NCI-H2227 treated with DMSO at 0.1 percent for 48 hours (cell line): ENCODE measurements at places on chromosomes 2 and 18.

- no peak for DNase-seq
Observed at GRCh38 chr18:45085916-45086624, 405.4 kb downstream of the SETBP1 start.

DNA sequence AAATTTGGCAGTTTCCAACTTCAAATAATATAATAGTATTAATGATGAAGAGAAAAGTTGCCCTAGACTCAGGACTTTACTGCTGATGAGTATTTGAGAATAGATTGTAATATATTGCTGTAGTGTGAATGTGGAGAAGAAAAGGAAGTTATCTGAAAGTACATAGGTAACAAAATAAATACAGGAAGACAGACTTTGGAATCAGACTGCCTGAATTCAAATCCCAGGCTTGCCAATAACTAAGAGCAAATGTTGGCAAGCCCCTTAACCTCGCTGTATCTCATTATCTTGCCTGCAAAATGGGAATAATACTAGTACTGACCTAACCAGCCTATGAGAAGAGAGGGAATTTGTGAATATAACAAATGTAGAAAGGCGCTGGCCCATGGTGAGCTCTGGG is 765.2 kb upstream of the ID2 start:
- no peak for DNase-seq

GRCh38 chr18:6598657-6599056 is 130.9 kb upstream of the ARHGAP28 start:
- no peak for DNase-seq

DNA sequence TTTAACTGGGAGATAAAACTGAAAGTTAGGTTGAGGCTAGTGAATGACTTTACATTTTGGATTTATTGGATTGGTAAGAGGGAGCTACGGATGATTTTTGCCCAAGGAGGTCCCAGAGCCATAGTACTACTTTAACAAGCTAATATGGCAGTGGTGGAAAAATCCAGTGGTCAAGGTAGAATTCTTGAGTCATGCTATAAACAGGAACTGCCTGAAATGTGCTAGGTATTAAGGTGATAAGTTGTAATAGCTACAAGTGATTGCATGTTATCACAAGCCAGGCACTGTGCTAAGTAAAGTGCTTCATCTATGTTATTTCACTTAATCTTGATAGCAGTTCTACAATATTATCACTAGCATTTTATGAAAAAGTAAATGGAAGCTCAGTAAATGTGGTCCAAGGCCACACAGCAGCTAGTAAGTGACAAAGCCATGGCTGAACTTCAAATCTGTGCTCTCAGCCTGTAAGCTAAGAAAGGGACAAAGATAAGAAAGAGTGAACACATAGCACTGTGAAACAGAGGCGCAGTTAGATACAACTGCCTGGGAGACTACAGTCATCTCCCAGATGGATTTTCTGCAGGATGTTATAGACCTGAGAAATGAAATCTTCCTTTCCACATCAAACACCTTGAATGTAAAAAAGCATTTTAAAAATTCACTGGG is 469.6 kb downstream of the TGIF1 start:
- no peak for DNase-seq

- DNase-seq, result no peak
Observed at GRCh38 chr2:234630801-234631261, 133.9 kb upstream of the ARL4C start.

DNA sequence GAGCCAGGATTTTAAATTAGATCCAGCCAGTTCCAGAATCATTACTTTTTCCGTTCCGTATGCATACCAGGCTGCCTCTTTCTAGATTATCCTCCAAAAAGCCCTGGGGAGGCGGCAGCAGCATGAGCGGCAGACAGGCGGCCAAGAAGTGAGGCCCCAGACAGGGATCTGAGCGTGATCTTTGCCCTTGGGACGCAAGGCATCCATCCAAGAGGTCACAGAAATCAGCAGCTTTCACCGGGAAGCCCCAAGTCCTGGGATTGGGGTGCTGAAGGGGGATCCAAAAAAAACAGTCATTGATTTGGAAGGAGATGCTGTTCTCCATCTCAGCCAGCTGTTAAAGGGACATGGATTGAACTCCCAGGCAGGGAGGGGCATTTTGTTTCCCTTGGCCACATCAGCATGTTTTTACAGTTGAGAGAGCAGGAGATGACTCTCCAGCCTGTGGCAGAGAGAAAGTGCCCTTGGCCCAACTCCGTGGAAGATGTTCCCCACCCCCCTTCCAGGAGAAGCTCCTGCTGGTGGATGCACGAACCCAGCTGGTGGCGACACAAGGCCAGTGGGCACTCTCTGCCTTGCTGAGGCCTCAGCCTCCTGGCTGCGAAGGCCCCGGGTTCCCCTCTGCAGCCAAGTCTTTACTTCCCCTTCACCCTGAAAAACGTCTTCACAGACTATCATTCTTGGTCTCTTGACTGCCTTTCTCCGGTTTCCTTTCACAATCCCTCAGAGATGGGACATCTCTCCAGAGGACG is 265.6 kb downstream of the ANAPC1 start:
- no peak for DNase-seq

DNA sequence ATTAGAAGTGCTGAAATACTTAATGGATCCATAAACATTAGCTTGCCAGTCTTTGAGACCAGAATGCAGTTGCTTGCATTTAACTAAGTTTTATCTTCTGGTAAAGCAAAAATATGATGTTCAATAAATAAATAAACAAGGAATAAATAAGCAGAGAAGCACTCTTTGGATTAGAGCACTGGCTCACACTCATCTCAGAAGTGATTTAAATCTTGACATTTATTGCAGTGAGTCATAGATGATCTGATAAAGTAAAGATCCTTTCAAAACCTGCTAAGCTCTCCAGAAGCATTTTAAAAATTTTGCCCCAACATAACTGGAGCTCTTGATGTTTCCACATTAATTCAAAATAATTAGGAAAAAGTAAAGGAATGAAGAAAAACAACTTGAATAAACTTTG is 66.8 kb downstream of the KYNU start:
- DNase-seq, result no peak

- DNase-seq, result no peak
Observed at GRCh38 chr18:29157057-29157780, 980.3 kb upstream of the CDH2 start.

DNA sequence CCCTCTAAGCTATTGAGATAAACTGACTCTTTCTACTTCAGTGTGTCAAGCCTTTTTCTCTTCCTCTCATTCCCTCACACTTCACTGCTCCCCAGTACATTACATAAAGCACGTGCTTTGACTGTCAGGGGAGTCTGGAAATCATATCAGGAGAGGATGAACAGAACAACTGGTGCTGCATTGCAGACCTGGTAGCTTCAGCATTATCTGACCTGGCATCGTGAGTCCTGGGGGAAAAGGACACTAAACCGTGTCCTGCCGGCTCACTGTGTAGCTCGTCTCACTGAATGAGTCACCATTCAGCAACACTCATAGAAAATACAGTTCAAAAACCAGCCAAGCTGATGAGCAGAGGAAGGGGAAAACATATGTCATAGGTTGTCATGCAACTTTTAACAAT is 108.5 kb upstream of the UNC80 start:
- peak; percentile 68 for DNase-seq

GRCh38 chr18:9961041-9961440 is 47.2 kb downstream of the VAPA start:
- DNase-seq, result no peak

DNA sequence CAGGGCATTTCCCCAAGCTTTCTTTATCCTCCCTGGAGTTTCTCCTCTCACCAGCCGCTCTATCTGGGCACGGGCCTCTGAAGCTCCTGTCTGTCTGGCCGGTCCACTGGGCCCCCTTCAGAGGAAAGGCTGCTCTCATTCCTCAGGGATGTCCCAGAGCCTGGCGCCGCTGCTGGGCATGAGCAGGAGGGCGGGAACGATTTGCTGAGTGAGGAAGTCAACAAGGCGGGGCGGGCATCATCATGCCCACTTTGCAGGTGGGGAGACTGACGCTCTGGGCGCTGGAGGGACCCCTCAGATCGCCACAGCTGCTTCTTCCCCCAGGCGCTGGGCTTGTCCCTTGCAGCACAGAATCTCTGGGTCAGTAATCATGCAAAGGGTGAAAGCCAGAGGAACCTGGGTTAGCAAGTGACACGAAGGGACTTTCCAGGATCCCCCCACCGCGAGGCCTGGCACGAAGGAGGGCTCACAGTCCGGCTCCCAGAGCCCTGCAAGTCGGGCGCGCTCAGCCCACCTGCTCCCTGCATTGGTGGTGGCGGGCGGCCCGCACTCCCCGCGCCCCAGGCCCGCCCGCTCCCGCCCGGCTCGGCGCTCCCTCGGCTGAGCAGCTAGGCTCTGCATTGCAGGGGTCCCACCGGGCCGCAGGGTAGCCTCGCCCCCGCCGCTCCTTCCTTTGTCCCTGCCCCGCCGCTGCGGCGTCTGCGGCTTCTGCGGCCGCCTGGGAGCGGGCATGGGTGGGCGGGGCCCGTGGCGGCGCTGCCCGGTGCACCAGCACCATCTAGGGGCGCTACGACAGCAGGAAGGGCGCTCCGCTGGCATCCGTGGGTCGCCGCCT is 157.8 kb downstream of the CYRIA start:
- DNase-seq, result peak; percentile 57

GRCh38 chr2:25347205-25347815 is 5.6 kb upstream of the DNMT3A start:
- no peak for DNase-seq

- no peak for DNase-seq
Observed at GRCh38 chr2:32485399-32485798, 128.6 kb downstream of the BIRC6 start.

DNA sequence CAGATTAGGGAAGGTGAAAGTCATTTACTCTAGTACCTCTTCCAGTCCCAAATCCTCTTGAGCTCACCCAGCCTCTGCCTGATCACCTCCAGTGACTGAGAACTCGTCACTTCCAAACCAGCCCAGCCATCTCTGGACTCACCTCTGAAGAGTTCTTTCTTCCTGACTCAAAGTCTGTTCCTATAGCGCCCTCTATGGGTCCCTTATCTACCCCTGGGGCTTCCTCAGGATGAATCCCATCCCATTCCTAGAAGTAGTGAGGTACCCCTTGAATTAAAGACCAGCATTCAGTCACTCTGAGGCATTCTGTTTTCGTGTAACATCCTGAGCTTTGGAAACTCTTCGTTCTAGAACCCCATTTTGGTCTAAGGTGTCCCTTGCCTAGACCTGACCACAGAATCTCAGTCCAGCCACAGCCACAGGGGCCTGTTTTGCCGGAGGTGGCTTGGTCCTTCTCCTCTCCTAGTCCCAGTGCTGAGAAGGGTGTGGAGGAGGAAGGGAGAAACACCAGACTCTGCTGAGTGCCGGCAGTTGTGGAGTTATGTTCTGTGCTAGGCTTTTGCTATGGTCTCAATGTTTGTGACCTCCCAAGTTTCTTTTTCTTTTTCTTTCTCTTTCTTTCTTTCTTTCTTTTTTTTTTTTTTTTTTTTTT is 32.7 kb downstream of the SIX3 start:
- DNase-seq, result peak; percentile 11

DNA sequence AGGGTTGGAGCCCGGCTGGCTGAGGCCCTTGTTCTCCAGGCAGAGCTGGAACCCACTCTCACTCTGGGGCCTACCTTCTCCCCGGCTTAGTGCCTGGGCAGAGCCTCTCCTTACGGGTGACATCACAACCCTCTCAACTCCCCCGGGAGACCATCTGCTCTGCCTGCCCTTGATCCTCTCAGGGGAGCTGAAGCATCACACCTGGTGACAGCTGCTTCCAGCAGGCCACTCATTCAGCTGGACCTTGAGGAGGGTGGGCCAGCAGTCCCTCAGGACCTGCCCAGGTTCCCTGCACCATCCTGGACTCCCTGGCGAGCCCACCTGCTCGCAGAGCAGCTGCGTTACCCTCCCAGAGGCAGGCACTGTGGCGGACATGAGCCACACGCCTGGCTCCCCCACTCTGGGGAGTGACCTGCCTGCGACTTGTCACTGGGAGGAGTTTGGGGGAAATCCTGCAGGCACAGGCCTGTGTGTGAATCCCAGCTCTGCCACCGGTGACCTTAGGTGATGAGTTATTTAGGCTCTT is 13.1 kb downstream of the HS6ST1 start:
- no peak for DNase-seq

GRCh38 chr2:45777996-45778719 is 126.7 kb downstream of the PRKCE start:
- DNase-seq, result no peak

DNA sequence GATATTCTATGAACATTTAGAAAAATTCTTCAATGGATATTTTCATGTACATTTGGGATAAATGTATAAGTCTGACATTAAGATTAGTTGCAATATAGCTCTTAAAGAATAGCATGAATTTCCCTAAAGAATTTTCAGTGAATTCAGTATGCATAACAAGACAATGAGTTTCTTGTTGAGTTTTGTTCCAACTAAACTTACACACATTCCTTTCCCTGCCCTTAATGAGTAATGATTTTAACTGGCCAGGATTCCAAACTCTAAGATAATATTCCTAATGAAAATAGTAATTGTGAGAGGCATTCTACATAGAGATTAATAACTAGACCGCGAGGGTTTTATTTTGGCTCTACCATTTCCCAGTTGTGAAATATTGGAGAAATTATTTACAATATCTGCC is 390.3 kb upstream of the GALNT5 start:
- DNase-seq, result no peak

DNA sequence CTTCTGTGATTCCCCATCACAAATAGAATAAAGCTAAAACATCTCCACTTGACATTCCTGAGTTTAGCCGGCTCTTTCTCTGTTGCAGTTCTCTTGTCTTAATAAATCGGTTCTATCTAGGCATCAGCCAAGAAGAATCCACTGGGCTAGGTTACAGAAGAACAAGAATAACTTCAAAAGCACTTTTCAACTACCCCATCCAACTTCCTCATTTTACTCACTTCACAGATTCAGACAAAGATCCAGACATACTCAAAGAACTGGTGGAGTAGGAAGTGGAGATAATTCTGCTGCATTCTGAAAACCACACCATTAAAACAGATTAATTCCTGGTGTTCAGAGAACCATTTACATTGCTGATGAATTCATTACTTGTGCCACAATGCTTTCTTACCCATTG is 9.6 kb upstream of the ALPK2 start:
- no peak for DNase-seq

DNA sequence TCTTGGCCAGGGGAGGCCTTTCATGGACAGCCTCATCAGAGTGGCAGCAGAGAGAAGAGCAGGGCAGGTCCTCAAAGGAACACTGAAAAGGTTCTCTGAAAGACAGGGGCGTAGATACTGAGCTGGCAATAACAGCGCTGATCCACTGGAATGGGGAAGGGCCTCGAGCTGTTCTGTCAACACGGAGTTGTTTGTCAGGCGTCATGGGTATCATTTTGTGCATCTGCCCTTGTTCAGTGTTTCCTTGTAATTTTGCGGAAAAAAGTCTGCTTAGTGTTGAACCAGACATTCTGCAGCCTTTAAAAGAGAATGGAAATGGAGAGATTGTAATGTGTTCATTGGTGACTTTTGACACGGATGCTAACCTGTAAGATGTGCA is 21.5 kb downstream of the AGAP1 start:
- DNase-seq, result no peak

DNA sequence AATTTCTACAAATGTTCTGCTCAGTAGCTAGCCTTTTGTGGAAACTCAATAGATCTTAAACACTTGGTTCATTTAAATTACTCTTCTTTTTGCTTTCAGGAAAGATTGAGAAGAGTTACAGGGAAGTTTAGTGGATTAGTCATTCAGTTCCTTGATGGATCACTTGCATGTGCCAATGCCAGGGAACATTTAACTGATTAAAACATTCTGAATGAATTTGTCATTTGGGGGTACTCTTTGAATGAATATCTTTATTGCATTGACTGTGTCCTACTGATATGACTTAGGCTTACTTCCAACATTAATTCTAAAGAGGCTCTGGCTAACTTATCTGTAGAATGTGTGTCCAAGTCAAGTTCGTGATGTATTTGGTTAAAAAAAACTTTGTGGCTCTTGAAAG is 199.8 kb downstream of the PLCL1 start:
- DNase-seq, result no peak

GRCh38 chr2:204072443-204073324 is 136.1 kb downstream of the ICOS start:
- no peak for DNase-seq

GRCh38 chr2:108932736-108933332 is 56.2 kb downstream of the EDAR start:
- no peak for DNase-seq
